T-cell (primary cell): ENCODE measurements at places on chromosomes 3 and 15.

DNA sequence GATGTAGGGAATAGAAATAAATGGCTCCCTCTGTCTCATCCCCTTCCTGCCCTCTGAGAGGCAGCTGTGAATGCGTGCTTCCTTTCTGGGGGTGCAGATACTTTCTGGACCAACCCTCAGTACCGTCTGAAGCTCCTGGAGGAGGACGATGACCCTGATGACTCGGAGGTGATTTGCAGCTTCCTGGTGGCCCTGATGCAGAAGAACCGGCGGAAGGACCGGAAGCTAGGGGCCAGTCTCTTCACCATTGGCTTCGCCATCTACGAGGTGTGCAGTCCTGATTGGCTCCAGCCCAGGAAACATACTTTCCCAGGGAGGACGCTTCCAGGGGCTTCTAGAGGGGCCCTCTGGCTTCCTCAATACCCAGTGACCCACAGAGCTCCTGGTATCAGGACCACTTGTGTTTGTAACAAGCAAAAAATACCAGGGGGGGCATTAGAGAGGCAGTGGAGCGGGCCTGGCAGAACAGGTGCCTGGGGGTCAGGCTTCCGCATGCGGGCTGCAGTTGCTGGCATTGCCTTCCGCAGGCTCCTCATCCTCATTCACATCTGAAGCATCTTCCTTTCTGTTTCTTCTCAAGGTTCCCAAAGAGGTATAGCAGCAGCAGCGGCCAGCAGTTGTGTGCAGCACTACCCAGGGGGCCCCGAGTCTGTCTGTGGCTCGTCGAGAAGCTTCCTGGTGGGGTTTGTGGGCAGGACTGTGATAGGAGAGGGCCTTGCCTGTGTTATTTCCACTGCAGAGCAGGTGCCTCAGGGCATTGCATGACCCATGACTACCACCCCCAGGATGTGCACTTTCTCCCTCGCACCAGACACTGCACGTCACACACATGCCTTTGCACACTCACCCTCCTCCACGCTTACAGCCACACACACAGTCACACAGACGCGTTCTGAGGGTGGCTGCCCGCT lies 42.5 kb downstream of the CAPN3 start:
- no peak for DNase-seq

- no peak for DNase-seq
Observed at GRCh38 chr3:140292684-140293083, 357.7 kb downstream of the CLSTN2 start.

DNA sequence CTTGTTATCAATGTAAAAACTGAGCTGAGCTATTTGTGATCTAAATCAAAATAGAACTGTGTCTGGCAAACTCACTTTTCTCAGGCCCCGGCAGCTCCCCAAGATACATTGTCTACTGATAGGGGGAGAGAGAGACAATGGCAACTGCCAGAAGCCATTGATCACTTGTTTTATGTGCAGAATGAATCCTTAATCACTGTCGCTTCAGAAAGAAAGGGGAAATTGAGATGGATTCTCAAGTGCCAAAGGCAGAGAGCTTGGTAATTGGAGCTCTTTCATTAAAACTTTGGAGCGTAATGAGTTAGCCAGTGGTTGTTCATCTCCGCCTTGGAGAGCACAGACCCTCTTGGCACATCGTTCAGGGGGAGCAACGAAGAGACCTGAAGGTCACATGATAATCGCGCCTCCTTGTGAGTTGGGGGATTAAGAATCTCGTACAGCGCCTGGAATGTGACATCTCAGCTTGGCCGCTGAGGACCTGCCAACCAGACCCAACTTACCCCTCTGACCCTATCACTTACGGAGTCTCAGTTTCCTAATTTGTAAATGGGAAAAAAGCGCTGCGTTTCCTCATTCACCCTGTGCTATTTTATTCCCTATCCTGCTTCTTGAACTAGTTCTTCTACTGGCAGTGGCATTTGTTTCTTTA lies 252.8 kb downstream of the VPS13C start:
- DNase-seq: no peak

DNA sequence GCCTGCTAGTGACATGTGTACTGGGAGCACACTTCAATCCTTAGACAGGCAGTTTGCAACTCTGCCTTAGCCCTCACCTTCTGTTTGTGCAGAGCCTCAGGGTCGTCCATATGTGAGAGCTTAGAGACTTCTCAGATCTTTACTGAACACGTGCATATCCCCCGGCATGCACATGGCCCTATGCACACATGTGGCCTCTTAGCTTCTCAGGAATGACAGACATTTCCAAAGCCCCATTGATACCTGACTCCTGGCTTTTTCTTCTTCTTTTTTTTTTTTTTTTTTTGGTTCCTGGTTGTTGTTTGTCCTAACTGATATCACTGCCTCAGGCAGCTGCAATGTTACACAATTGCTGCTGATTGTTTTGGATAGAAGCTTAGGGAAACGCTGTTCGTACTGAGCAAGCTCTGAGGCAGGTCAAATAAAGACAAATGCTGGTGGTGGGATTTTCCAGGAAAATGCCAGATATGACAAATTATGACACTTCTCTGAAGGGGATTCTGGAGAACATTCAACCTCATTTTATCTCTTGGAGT lies 107.2 kb upstream of the RGMA start:
- DNase-seq: no peak

DNA sequence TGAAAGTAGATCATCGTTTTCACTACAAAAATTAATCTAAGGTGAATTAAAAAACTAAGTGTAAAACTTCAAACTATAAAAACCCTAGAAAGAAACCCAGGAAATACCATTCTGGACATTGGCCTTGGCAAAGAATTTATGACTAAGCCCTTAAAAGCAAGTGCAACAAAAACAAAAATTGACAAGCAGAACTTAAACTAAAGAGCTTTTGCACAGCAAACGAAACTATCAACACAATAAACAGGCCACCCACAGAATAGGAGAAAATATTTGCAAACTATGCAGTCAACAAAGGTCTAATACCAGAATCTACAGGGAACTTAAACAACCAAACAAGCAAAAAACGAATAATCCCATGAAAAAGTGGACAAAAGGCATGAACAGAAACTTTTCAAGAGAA lies 302.0 kb downstream of the CHST2 start:
- no peak for DNase-seq

DNA sequence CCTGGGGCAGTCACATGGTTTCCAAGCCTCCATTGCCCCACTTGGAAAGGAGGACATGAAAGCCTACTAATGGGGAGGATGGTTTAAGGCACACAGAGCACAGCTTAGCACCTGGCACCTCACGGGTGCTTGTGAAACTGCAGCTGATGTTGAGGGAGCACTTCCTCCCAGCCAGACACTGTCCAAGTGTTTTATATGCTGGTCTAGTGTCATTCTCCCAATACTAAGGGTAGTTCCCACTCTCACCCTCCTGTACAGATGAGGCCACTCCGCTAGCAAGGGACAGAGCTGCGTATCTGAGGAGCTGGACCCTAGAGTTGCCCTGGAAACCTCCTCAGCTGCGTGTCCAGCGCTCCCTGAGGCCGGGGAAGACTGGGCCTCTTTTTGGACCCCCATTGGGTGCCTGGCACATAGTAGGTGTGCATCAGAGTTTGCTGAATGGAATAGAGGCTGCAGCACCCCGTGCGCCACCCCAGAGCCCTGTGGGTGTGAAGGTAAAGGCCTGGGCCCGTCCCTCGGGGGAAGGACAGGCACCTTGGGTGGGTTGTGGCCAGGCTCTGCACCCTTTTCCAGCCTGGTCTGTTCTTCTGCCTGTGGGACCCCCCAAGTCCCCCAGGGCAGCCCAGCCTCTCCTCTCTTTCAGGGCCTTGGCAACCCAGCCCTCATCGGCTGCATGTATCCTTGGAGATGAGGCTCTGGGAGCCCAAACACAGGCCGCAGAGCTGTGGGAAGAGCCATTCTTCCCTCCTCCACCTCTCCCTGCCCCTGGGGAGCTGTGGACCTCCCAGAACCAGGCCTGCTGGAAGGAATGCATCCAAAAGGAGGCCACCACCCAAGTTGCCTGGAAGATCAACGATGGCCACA lies 31.3 kb downstream of the DNASE1L3 start:
- no peak for DNase-seq

DNA sequence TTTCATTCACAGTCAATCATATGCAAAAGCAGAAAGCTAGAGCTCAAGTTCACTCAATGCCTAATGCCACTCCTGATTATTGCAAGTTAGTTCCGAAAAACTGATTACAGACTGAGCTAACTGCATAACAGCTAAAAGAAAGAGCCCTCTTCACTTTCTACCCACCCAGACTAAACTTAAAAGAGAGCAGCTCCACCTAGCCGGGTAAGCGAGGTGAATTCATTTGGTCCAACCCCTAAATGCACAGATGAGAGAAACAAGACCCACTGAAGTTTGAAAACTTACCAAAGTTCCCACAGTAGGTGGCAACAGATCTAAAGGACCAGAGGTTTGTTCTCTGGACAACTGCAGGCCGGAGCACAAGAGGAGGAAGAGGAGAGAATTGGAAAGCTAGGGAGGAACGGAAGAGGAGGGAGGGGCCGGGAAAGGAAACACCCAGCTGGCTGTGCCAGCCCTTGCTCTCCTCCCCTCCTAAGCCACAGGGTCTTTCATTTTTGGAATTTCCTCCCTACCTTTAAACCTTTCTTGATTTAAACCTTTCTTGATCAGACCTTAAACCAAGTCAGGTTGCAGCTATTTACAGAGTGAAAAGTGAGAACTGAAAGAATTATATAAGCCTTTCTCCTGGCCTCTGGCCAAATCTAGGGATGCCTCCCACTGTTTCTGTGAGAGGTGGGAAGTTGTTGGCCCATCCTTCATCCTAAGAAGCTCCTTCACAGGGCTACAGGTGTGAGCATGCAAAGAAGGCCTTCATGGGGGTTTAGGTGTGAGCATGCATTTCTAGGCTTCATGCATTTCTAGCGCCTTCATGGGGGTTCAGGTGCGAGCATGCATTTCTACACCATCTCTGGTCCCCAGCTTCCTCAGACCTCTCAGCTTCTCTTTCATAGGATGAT lies 114.7 kb upstream of the LMOD3 start:
- no peak for DNase-seq

- no peak for DNase-seq
Observed at GRCh38 chr3:81793410-81793809, 32.0 kb upstream of the GBE1 start.

DNA sequence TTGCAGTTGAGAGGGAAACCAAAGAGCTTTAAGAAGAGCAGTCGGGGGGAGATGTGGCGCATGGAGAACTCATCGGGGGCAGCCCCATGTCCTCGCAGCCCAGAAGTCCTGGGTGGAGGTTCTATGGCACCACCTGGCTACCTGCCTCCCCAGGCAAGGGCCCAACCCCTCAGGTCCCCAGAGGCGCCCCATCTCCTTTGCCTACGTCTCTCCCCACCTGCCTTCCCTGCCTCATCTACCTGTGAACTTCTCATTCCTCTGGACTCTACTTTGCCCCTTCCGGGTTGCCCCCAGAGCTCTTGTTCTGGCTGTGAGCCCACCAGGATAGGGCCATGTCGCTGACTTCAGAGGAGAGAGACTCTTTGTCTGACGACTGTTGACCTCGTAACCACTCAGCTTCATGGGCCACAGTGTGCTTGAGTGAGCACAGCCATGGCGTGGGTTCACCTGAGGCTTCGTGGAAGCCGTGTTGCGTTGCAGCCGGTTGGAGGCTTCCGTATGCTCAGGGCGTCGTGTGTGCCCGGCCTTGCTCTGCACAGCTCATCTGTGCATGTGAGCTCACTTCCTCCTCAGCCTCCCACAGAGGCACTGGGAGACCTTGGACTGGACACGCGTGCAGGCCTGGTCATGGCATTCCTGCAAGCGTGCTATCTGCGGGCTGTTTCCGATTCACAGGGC lies 13.4 kb downstream of the APBA2 start:
- no peak for DNase-seq

DNA sequence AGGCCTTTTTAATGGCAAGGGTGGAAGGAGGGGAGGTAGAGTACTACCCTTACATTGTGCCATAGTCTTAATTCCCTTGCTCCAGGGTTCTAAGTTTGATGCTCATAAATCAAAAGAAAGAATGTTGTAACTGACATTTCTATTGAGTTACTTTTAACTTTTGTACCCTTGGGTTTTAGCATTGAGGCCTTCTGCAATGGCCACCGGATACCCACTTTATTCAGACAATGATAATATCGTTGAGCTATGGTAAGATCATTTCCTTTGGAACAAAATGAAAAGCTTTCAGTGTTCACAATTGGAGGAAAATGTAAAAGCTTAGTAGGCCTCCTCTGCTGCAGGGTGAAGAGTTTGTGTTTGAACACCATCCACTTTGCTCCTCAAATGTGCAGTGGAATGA lies 16.8 kb downstream of the CGNL1 start:
- DNase-seq: no peak

DNA sequence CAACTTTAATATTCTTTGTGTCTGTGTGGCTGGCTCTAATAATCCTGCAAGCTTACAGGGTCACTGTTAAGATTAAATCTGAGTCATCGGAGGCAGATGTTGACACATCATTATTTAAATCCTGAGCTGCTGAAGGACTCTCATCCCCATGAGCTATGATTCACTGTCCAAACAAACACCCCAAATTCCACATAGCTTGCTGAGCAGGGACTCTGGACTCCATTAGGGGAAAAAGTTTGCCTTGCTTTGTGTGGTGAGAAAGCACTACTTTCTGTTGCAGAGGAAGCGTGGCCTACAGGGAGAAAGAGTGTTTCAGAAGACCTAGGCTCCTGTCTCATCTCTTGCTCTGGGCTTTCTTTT lies 213.7 kb downstream of the PDCD6IP start:
- DNase-seq: no peak

GRCh38 chr15:69433831-69434230 lies 18.8 kb upstream of the RPLP1 start:
- DNase-seq: no peak

DNA sequence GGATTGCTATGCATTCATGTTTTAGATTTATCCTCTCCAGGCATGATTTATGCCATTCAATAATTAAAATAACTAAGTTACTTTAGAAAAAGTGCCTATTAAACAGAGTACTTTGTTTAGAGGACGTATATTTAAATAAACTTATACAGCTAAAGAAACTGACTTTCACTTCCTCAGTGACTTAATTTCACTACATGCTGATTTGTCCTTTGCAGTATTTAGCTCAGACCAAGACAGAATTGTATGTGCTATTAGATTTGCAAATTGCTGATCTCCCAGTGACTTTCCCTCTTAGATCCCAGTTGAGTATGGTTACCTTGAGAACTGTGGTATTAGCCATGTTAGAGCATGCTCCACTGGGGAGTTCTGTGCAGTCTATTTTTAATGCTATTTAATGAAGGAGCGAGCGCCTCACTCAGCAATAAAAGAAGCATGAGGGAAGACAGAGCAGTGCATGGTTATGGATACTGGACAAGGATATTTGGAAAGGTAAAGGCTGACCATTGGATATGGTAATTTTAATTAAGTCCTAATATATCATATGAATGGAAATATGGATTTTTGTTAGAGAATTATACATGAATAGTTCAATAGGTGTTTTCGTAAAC lies 2.7 kb downstream of the ARPP21 start:
- DNase-seq: no peak

- DNase-seq: no peak
Observed at GRCh38 chr3:161355508-161355907, 15.8 kb downstream of the SPTSSB start.

GRCh38 chr15:39427705-39428104 lies 153.2 kb upstream of the THBS1 start:
- no peak for DNase-seq

DNA sequence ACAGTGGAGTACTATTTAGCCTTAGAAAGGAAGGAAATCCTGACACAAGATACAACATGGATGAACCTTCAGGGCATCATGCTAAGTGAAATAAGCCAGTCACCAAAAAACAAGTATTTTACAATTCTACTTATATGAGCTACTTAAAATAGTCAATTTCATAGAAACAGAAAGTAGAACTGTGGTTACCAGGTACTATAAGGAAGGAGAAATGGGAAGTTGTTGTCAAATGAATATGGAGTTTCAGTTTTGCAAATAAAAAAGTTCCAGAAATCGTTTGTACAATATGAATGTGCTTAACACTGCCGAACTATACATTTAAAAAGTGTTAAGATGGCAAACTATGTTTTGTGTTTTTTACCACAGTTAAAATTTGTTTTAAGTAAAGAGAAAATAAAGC lies 26.8 kb downstream of the TRANK1 start:
- no peak for DNase-seq
